ENCODE measurements at places on chromosomes 5 and 9.
A peak's percentile ranks its signal among the peaks of the same experiment; 100 is the strongest.

GRCh38 chr5:124980163-124980941, 233.9 kb upstream of the ZNF608 start:
- DNase-seq = no peak

DNA sequence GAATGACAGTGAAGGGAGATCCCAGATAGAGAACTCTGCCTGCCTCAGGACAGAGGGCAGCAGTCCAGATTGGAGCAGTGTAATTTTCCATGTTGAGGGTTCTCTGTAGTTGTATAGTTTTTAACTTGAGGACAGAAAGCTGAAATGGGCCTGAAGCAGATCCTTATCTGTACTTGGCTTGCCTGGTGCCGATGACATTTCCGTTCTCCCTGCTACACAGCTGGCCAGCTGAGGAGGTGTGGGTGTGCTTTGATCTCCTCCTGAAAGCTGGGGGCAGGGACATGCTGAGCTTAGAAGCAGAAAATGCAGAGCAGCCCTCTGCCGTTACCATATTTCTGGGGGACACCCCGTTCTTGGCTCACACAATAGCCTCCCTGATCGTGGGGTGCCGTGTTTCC, 10.5 kb downstream of the GLRX start:
- peak; percentile 45 for DNase-seq

DNA sequence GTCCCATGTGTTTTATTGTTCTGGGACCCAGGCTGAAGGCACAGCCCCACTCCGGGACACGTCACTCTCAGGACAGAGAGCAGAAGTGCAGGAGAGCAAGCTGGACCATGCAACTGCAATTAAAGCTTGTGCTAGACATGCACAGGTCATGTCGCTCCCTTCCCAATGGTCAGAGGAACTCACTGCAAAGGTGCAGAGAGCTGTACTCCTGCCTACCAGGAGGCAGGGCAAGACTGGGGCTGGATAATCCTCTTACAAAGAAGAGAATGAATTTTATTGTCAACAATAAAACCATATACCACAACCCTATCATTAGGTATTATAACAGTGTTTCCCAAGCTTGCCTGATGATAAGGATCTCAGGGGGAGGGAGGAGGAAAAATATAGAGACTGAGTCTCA, 74.0 kb upstream of the NEK6 start:
- DNase-seq = no peak

GRCh38 chr9:98603821-98604383, 104.8 kb downstream of the GABBR2 start:
- DNase-seq = no peak

DNA sequence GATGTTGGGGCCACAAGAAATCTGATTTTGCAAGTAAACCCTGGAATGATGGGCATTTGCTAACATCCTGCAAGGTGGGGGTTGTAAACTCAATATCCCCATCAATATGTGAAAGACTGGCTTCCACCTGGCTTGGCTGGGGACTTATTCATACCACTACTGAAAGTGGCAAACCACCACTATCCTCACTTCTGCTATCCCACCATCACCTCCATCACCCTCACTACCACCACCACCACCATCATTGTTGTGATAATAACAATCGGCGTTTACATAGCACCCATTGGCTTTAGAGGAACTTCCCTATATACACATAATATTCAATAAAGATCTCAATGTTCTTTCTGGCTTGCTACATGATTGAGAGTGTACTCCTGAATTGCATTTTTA, 224.7 kb upstream of the DAP start:
- DNase-seq = no peak

DNA sequence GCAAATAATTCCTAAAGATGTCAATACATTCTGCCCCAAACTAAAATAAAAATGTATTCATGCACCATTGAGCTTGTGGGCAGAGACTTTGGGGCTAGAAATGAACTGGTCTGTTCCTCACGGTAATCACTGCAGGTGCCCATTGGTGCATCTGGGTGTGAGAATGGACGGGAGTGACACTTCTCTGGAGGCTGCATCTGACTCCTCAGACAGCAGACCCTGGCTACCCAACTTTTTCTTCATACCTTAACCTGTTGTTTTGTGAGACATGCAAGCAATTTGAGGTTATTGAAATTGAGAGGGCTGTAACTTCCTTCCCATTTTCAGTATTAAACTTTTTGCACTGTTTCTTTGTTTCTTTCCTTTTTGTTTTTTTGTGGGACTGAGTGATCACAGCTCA, 333.4 kb downstream of the ICE1 start:
- DNase-seq = no peak

GRCh38 chr5:3153226-3153858, 401.9 kb upstream of the IRX2 start:
- DNase-seq = no peak

GRCh38 chr9:86602715-86603114, 248.5 kb upstream of the TUT7 start:
- no peak for DNase-seq

- DNase-seq = no peak
Measured at GRCh38 chr5:16520841-16521240, 55.2 kb upstream of the ZNF622 start.

- DNase-seq = no peak
Measured at GRCh38 chr5:93777620-93778019, 36.2 kb upstream of the POU5F2 start.

DNA sequence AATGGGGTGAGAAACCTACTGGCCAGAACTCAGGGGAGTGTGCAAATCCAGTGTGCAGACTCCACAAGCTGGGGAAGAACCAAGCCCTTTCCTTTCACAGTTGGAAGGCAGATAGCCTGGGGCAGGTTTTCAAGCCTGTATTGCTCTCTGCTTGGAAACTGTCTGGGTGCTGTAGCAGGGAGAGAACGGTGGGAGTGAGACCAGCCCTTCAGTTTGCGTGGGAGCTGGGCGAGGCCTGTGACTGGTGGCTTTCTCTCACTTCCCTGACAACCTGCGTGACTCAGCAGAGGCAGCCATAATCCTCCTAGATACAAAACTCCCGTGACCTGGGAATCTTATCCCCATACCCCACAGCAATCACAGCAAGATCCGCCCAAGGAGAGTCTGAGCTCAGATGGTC, 44.9 kb upstream of the SNCAIP start:
- DNase-seq = no peak

DNA sequence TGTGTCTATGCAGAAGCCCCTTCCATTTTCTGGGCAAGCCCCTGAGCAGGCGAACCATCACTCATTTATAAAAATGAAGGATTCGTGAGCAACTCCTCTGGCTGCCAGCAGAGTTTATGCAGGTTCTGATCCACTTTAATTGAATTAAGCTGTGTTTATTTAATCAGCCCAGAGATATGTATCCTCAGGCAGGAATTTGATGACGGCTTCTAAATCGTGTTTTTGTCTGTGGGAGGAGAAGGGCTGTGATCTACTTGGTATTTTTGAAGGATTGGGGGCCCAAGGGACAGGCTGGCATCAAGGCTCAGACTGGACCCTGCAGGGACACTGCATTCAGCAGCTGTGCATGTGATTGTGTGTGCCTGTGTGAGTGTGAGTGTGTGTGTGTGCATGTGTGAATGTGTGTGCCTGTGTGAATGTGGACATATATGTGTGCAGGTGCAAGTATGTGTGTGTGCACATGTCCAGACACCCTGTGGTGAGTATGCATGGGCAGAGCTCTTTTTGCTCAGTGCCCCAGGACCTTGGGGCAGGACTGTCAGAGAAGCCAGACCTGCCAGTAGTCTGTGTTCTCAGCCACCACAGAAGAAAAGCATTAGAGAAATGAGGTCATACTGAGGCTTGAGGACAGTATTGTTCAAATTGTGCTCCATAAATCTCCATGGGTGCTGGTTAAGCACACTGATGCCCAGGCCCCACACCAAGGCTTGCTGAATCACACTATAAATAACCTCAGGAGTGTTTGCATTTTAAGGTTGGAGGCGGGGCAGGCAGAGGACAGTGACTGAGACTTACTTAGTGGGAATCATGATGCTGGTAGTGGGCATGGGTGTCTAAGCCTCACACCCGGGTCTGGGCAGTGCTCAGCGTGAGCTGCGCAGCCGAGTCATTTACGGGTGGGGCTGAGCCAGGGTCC, 164.0 kb downstream of the CARTPT start:
- DNase-seq = peak; percentile 54

- no peak for DNase-seq
Measured at GRCh38 chr5:133081703-133082102, 29.9 kb downstream of the HSPA4 start.

DNA sequence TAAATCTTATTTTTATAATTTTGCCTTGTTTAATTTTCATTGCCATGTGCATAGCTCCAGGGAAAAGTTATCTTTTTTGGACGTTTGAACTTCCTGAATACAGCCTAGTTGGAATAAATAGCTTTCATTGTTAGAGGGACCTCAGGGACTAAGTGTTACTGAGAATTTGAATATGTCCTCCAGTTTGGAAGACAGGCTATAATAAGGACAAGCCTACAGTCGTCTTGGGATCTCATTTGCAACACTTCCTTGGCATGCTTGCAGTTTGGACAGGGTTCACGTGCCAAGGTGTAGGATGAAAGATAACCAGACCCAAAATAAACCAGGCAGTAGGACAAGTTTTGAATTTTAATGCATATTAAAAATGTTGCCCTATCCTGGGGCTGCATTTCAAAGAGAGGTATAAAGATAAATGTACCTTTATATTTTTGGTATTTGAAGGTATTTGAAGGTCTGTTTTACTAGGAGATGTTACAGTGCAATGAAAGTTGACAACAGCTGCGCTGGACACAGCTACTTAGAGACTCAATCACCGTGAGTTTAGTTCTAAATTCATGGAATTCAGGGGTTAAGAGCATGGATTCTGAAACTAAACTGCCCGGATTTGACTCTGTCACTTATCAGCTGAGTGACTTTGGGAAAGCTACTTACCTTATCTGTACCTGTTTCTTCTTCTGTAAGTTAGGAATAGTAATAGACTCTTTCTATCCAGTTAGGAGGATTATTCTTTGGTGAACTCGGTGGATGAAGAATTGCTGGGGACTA, 134.1 kb downstream of the ACTBL2 start:
- peak; percentile 19 for DNase-seq

- DNase-seq = peak; percentile 79
Measured at GRCh38 chr9:130107234-130107861, 53.6 kb downstream of the GPR107 start.

DNA sequence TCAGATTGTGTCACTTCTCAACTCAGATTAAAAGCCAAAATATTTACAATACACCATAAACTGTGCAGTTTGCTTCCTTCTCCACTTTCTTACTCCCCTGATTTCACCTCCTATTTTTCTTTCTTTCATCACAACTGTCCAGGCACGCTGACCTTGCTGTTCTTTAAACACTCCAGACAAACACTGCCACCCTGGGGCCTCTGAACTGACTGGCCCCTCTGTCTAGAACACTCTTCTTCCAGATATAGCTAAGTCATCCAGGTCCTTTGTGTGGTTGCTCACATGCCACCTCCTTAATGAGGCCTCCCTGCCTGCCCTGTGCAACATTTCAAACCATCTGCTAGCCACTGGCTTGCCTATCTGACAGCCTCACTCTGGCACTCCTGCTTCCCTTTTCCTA, 46.6 kb downstream of the ATG10 start:
- DNase-seq = peak; percentile 29

DNA sequence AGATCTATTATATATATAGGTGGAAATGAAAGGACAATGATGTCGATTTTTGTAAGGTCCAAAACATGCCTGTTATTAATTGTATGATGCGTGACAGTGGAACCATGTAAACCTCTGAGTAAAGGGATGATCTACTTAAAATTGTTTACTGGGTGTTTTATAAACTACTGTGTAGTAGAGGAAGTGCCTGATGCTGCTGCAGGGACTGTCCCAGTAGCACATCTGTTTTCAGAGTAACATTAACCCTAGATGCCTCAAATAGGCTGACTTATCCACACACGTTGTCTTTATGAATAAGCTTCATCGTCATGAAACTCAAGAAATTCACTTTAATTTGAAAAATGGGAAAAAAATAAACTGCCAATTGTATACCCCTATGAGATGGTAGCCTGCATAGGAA, 1.7 kb downstream of the CAMK4 start:
- DNase-seq = no peak

DNA sequence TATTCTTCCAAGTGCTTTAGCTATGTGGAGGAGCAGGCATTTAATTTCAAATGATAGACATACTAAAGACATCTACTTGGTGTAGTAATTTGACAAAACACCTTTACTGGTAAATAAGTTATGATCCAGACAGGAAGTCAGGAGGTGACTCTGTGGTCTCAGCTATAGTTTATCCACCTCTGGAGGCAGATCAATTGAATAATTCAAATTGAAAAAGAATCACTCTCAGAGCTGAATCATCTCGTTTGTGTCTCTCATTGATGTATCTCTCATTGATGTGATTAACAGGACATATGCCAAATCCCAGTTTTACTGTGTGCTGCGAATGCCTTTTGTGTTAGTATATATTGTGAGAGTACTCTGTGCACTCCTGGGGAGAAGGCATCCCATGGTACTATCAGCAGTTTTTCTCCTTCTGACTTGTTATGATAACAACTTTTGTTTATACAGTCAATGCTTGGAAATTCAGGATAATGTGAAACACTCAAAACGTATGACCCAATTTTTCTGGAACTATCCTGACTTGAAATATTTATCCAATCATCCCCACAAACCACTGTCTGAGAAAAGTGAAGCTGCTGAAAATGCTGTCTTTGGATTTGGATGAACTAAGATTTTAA, 48.5 kb upstream of the DAB2 start:
- no peak for DNase-seq

DNA sequence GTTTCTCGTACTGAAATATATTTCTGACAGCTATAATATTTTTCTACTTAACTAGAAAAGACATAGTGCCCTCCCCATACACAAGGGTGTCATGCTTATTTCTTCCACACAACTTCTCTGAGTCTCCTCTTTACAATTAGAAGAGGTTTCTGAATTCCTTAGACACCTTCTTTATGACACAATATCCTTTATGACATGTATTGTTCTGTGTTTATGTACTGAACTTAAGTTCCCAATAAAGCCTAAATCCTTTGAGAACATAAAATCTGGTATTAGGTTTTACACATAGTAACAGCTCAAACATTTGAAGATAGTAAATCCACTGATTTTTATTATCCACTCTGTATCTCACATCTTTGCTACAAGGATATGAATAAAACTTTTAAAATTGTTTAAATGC, 32.5 kb downstream of the GRAMD2B start:
- no peak for DNase-seq

DNA sequence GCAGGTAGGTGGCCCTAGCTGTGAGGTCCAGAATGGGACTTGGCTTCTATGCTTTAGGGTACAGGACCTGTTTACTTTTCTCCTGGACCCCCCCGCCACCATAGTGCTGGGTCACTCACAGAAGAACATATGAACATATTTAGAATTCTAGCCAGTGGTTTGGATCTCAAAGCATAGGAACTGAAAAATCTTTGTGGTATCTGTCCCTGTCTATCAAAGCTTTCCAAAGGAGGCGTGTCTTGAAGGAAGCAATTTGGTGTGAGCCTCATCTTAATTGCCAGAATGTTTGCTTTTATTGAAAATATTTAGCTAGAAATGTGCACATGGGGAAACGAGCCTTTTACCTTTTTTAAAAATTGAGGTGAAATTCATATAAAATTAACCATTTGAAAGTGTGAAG, 6.2 kb downstream of the PHF2 start:
- DNase-seq = no peak

DNA sequence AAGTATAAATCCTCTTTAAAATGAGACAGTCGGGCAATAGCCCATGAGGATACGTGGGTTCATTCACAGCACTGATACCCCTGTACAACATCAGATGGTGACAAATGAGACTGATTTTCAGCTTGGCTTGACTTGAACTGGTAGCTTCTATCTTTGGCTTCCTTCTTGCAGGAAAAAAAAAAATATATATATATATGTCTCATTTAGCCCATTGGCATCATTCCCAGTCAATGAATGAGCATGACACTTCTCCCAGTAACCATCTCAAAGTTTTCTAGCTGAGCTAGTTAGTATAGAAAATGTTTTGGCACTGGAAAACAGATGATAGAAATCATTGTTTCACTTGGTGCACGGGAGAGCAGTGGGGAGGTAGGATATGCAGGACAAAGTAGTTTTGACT, 222.5 kb upstream of the TAS2R1 start:
- no peak for DNase-seq
